ENCODE measurements at places on chromosomes 16 and 17.

DNA sequence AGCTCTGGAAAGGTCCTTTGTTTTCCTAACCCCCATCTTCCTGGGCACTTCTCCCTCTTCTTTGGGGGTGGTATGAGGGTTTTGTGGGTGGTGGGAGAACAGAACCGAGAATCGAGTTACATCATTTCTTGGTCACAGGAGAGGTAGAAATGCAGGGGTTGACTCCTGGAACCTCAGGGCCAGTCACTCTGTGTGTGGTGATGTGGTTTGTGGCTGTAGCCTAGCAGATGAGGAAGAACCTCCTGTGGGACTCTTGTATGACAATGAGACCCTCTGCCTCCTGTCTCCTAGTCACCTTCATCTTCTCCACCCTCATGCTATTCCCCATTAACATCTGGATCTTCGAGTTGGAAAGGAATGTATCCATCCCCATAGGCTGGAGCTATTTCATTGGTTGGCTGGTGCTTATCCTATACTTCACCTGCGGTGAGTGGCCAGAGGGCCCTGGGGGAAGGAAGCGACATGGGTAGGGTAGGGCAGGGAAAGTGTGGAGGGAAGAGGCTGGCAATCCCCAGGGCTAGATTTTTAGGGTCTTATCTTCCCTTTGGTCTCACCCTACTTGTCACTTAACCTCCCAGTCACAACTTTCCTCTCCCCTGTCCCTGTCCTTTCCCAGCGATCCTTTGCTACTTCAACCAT, 5.5 kb downstream of the ODF4 start:
- DNase-seq: no peak

- no peak for DNase-seq
These were observed 11.6 kb downstream of the KRT33A start for GRCh38 chr17:41338961-41339485.

DNA sequence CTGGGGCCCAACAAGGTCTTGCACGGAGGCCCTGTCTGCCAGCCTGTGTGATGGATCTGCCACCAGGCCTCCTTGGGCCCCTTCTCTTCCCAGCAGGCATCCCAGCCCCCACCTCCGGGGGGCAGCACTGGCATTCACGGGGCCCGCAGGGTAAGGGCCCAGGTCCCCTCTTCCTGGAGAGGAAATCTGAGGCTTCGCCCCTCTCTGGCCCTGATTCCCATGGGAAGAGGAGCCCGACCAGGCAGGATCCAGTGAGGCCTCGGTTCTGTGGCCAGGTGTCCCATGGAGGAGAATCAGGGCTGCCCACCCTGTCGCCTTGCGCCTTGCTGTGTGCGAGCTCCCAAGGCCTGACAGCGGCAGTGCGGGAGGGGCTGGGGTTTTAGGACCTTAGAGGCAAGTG, 48.4 kb downstream of the PDPK1 start:
- DNase-seq: no peak

DNA sequence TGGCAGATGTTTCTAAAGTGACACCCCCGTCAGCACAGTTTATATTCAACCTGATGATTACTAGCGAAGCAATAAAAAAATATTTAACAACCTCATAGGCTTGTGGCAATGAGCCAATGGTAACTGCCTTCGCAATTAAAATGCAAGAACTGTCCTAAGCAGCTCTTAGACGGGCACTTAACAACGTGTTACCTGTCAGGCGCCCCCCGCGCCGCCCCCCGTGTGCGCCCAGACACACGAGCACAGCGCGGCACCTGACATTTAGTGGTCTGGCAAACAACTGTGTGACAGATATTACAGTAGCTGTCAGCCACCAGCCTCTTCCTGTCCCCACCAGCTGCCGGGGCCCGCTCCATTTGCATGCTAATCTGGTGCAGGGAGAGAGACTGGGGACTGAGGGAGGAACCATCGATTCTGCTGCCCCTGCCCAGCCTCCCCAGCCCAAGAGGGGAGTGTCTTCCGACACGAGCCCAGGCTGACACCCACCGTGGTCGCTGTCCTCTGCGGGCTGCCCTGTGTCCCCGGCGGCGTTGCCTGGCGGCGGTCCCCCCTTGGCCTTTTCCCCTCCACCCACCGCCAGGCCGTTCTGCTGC, 12.7 kb downstream of the NDUFAF8 start:
- no peak for DNase-seq

DNA sequence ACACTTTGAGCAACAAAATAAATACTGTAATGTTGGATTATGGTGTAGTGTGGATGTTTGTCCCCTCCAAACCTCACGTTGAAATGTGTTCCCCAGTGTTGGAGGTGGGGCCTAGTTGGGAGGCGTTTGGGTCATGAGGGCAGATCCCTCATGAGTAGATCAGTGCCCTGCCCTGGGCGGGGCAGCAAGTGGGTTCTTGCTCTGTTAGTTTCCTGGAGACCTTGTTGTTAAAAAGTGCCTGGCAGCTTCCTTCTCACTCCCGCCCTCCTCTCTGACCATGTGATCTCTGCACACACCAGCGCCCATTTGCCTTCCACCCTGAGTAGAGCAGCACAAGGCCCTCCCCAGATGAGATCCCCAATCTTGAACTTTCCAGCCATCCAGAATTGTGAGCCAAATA, 67.7 kb downstream of the MPRIP start:
- DNase-seq: no peak

DNA sequence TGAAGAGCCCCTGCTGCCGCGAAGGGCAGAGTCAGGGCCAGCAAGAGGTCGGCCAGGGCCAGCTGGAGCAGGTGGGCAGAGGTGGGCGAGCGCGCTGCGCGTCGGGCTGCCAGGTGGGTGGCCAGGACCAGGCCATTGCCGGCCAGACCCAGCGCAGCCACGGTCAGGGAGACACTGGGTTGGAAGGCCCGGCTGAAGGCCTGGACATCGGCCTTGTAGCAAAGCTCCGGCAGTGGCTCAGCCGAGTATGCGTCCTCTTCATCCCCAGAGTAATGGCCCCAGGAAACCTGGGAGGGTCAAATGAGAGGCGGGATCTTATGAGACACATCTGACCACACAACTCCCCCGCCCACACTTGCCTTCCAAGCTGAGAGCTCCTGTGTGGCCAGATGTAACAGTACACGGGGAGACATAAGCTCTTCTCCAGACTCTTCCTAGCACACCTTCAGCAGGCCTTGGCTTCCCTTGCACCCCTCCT, 1.3 kb downstream of the CCR10 start:
- no peak for DNase-seq

DNA sequence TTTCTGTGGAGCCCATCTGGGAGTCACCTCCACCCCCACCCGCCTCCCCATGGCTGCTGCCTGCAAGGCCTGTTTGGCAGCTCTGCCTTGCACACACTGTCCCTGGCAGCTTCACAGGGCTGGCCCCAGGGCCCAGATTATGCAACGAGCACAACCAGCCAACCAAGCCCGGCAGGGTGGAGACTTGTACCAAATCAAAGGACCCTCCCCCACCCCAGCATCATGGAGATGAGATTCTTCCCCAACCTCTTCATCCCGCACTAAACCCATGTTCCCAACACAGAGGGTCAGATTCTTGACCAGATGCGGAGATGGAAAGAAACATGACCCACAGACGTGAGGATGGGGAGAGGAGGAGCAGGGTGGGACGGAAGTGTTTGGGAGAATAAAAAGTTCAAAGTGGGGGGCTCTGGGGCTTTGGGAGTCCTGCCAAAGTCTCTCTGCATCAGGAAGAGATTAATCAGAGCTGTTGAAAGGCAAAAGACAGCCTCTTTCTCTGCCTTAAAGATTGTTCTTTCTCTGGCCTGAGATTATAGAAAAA, 3.8 kb downstream of the SMARCD2 start:
- DNase-seq: no peak

DNA sequence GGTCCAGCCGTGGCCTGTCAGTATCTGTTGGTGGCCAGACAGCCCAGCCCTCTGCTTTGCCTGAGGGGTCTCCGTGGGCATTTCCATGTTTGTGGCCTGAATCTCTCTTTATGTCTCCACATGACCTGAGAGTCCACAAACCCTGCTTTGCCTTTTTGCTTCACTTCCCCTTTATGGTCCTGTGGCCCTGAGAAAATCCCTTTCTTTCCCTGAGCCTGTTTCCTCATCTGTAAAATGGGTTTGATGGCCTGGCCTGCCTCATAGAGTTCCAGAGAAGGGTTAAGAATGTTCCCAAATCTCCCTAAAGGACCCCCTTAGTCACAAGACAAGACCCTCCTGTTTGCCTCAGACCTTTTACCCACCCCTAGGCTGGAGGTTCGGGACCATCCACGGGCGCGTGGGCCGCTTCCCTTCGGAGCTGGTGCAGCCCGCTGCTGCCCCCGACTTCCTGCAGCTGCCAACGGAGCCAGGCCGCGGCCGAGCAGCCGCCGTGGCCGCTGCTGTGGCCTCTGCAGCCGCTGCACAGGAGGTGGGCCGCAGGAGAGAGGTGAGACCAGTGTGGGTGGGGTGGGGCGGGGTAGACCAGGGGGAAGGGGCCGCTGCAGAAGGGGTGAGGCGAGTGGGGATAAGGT, 26.2 kb upstream of the ALKBH5 start:
- DNase-seq: no peak

DNA sequence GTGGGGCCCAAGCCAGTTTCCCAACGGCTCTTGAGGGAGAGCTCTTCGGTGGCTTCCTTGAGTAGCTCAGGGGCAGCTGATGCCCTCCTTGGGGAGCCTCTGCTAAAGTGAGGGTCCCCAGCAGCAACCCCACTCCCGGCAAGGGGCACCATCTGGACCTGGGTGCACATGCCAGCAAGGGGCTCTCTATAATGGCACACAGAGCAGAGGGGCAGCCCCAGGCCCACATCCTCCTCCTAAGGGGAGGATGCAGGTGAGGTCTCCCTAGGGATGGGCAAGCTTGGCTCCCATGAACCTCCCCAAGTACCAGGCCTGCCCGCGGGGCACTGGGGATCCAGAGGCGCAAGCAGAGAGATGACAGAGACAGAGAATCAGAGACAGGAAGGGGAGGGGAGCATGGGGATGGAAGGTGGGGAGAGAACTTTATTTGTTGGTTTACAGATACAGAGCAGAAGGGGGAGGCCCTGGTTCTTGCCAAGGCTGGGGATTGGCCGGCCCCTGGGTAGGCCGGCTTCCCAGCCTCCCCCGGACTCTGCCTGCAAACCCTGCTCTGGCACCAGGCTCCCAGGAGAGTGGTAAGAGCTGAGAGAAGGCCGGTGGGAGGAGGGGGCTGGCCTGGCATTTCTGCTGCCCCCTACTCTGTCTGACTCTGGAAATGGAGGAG, 61.4 kb downstream of the SRCIN1 start:
- DNase-seq: no peak

DNA sequence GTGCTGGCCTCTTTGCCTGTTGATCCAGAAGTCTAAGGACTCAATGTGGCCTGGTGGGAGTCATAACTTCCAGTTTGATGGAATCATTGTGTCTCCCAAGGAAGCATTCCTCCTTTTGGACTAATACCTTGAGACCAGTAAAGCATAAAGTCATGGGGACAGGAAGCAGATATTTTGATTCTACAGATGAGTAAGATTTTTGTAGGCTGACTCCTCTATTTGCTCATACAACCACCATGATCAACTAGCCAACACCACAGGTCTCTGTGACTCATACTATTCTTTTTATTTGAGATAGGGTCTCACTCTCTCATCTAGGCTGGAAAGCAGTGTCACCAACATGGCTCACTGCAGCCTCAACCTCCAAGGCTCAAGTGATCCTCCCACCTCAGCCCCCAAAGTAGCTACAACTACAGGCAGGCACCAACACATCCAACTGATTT, 6.2 kb downstream of the MT2A start:
- no peak for DNase-seq

- no peak for DNase-seq
These were observed 145.6 kb upstream of the MYOCD start for GRCh38 chr17:12519956-12520594.

GRCh38 chr16:1645914-1646525, 32.1 kb upstream of the JPT2 start:
- no peak for DNase-seq

GRCh38 chr17:15513856-15514459, 46.5 kb upstream of the CDRT4 start:
- DNase-seq: no peak

DNA sequence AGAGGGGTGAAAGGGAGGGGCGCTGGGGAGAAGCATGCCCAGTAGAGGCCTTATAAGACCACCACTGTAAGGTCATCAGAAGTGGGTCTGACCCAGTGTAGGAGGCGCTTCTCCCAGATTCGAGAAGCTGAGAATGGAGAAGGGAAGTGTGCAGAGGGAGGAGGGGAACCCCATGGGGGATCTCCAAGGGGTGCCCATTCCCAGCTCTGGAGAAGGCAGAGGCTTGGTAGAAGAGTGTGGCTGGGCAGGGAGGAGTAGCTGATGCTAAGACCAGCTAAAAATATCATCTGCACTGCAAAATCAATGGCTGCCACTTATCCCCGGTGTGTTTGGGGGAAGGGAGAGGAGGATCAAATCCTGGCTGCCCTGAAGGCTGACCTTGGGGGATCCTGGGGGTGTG, 7.2 kb downstream of the NGFR start:
- no peak for DNase-seq

- no peak for DNase-seq
These were observed 22.2 kb upstream of the MAP3K14 start for GRCh38 chr17:45338996-45339535.

GRCh38 chr17:79085154-79085920, 10.7 kb downstream of the ENGASE start:
- DNase-seq: no peak

- DNase-seq: no peak
These were observed 15.0 kb upstream of the KDM6B start for GRCh38 chr17:7818746-7819645.

DNA sequence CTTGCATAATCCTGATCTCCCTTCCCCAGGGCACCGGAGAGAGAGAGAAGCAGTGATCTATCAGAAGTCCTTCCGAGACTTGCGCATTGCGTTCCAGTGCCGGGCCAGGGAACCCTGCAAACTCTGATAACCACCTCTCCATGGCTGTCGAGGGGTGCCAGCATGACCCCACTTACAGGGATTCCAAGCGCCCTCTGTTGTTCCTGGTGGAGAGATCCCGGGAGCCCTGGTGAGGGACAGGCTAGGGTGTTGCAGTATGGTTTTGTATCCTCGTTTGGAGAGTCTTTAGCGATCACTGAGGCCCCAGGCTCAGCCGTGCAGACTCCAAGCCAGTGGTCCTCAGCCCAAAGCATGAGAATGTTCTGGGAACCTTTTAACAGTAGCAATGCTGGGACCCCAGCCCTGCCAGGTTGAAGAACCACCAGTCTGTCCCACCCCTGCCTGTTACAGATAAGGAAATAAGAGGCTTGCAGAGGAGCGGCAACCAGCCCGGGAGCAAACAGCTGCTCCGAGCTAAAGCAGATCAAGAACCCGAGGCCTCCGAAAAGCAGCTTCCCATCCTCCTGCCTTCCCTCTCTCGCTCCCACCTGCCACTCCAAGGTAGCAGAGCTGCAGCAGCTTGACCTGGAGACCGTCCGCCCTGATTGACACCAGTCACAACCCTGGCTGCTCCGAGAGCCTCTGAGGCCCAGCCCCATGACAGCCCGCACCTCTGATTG, 150.3 kb upstream of the RPL38 start:
- DNase-seq: no peak

DNA sequence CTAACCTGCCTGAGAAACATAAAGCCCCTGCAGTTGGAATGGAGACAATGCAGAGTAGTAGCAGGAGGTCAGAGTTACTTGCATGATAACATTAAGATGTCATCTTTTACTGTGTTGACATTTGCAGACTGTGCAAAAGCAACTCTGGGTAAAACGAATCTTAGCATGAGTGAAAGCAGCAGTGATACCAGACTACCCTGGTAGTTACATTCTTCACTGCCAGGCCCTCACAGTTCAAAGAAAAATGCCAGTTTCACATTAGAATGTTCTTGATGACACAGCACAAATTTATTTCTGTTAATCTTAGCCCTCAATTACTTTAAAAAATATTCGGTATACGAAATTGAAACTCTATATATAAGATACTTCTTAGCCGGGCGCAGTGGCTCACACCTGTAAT, 12.2 kb downstream of the MPHOSPH6 start:
- no peak for DNase-seq

Data from memory B cell (primary cell).